Skeletal muscle cell (primary cell): ENCODE measurements at places on chromosomes 7 and 10.
A peak's percentile ranks its signal among the peaks of the same experiment; 100 is the strongest.

GRCh38 chr10:102514487-102515311 is 10.9 kb downstream of the SUFU start:
- DNase-seq, result no peak

- no peak for DNase-seq
Measured at GRCh38 chr7:87510411-87510875, 35.0 kb upstream of the ABCB4 start.

DNA sequence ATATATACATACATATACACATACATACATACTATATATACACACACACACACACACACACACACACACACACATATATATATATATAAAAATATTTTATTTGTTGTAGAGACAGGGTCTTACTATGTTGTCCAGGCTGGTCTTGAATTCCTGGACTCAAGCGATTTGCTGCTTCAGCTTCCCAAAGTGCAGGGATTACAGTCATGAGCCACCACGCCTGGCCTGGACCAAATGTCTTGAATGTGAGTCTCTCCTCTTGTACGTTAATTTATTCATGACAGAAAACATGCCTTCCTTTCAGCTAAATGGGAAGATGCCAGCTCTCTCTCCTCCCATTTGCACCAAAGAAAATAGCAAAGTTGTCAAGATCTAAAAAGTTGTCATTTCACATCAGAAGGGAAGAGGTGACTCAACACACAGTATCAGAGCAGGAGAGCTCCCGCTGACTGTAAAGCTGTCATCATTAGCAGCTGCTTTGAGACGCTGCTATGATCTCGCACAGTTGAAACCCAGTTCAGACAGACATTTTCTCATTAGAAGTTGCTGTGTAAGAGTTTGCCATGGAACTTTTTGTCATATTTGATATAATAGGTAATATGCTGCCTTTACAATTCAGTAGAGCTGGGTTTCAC is 224.3 kb downstream of the SFMBT2 start:
- DNase-seq, result peak; percentile 11

DNA sequence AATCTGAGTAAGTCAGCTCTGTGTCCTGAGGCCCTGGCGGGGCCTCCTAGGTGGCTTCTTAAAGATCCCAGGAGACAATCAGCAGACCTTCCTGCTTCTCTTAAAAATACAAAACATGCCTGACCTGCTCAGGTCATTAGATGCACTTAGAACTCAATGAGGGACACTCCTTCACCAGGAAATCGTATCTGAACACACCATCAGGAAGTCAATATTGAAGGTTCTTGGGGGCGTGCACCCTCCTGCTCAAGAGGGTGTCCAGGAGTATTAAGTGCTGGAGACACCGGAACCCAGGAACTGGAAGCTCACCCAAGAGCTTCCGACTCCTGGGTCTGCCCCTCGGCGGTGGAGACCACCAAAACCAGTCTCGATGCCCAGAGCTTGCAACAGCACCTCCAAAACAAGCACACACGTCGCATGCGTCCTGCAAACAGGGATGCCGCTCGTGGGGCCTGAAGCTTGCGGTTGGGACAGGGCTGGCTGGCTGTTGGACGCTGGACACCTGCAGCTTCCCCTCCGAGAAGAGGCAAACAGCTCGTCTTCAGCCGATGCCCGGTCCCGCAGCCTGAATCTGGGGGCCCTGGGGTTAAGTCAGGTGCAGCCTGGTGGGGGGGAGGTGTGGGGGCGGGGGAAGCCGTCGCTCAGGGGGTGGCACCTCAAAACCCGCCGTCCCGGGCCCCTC is 803 bp downstream of the RAPGEF5 start:
- DNase-seq, result no peak

DNA sequence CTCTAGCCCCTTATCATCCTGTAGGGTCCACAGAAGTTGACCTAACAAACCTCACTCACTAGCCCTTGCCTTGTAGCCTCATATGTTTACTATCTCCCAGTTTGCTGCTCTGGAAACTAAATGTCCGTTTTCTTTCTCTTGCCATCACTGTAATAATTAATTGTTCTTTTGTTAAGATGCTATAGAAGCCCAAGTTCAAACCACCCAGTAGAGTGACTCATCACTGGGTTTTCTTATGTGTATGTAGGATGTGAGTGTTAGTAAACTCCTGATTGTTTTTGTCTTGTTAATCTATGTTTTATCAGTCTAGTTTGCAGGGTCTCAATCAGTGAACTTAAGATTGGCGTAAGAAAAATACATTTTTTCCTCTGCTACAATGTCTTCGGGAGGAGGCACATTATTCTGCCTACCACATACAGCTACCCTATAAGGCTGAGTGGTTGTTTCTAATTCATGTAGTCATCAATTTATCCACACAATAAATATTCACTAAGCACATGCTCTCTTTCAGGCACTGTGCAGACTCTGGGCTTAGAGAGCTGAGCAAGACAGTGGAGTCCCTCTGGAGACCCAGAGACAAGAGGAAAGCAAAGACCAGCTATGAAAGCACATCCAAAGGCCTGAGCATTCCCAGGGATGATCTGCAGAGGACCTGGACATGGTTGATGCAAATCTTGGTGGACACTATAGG is 474.1 kb upstream of the AKR1E2 start:
- DNase-seq, result no peak

DNA sequence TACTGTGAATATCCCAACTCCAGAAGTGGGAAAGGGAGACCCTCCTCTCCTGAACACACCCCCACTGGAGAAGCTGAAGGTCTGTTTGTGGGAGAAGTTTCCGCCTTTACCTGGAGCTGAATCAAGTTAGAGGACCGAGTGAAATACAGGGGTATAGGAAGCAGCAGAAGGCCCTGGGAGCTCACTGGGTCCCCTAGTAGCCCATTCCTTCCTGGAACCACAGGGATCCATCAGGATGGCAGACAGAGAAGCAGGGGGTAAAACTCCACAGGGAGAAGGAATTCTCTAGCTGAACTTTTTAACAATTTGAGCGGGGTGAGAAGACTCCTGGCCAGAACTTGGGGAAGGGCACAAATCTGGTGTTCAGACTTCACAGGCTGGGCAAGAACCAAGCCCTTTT is 275.8 kb downstream of the GRID1 start:
- no peak for DNase-seq

- DNase-seq, result no peak
Measured at GRCh38 chr10:35552650-35553342, 52.3 kb upstream of the GJD4 start.

GRCh38 chr10:101595591-101596433 is 7.7 kb downstream of the DPCD start:
- peak; percentile 41 for DNase-seq

DNA sequence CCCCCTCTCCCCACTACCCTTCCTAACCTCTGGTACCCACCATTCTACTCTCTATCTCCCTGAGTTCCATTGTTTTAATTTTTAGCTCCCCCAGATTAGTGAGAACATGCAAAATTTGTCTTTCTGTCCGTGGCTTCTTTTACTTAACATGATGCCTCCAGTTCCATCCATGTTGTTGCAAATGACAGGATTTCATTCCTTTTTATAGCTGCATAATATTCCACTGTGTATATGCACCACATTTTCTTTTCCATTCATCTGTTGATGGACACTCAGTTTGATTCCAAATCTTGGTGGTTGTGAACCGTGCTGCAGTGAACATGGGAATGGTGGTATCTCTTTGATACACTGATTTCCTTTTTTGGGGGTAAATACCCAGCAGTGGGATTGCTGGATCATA is 22.0 kb downstream of the DENND10 start:
- no peak for DNase-seq

DNA sequence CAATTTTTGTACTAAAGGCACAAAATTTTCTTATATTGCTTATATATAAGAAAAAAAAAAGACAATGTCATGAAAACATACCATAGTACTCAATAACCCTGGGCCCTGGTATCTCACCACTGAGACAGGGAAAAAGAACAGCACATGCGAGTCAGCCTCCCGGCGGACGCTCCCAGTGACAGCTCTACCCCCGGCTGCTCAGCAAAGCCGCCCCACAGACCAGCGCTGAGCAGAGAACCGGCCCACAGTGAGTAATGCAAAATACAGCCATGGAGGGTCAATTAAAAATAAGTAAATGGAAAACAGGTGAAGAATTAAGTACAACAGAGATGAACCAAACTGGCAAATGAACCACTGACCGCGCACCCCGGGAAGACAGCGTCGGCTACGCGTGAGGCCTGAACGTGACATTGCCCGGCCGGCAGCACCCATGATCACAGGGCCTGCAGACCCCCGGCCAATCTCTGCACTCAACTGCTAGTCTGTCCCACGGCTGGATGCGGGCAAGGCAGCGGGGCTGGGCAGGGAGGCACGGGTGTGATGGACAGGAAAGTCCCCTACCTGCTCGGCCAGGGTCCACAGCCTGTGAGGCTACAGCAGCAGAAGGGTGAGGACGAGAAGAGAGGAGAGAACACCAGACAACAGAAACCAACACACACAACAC is 175.9 kb downstream of the ZMYND11 start:
- DNase-seq, result no peak

- no peak for DNase-seq
Measured at GRCh38 chr7:48718731-48719378, 205.5 kb upstream of the CDC14C start.

GRCh38 chr10:116627386-116627933 is 6.7 kb downstream of the PNLIPRP2 start:
- no peak for DNase-seq

DNA sequence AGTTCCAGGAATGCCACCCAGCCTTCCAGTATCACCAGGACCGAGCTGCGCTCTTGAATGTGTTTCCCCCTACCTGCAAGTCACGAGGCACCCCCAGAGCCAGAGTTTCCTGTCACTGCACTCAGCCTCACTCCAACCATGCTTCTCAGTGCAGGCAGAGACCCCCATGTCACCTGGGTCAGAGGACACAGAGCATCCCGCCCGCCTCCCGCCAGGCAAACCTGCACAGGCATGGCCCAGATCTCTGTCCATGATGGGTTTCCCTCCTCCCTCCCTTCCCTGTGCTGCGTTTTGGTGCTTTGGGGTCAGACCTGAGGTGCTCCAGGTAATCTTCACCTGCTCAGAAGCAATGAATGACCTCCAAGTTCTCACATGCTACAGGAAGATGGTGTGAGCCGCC is 3.1 kb upstream of the RET start:
- no peak for DNase-seq

DNA sequence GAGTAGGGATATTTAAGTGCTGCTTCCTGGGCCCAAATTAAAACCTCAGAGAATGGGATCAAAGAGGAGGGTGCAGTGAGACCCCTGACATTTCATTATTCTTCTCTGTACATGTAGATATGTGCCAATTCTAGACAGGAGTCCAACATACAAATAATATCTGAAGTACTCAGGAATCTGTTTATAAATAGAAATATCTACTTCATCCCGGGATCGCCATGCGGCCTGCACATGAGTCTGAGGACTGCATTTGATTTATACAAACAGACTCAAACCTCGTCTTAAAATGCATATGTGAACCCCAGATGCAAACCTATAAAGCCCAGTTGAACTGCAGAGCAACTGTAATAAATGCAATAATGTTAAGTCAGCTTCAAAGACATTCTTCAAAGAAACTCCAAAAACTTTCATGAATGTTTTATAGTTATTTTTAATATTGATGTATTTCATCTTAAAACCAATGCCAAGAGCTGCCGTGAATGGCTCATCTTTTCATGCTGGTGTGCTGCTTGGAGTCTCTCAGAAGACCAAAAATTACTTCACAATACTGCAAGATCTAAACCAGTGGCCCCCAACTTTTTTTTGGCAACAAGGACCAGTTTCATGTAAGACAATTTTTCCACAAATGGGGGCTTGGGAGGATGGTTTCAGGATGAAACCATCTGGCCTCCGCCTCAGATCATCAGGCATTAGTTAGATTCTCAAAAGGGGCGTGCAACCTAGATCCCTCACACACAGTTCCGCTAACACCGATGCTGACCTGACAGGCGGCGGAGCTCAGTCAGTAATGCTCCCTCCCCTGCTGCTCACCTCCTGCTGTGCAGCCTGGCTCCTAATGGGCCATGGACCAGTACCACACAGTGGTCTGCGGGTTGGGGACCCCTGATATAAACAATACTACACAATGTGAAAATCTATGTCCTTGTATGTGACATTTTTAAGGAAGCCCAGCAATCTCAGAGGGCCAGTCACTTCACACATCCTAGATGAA is 166.9 kb downstream of the PARD3 start:
- DNase-seq, result no peak

- DNase-seq, result peak; percentile 39
Measured at GRCh38 chr7:40402661-40403060, 267.9 kb downstream of the SUGCT start.

DNA sequence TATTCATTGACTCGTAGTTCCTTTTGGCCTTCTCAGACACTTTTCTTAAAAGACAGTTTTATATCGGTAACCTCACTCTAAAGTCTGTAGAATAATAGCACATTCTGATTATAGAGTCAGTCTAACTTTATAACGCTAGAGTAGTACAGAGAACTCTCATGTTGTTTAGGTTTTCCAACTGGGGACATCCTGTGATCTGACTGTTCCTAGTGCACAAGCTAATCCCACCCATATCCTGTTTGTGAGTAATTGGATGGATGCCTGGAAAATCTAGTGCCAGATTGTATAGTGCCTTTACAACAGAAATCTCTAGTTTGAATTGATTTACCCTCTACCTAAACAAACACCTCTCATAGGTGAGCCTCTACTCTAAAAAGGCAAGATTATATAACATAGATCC is 107.4 kb downstream of the ZEB1 start:
- DNase-seq, result peak; percentile 84
